Bronchial epithelial cell (primary cell): ENCODE measurements at places on chromosomes 3 and 15. TPM values are rescaled to one million over a fixed set of nuclear protein-coding genes. Genes with fewer than 3 reads are reported as not detected.

Gene GOLGA6D
- not detected in 2 replicates for total RNA-seq

Gene CPN2
- total RNA-seq, result not detected in 2 replicates

Gene TPRG1
- total RNA-seq, result 1.6 and 2.4 TPM in 2 replicates

Gene GOLGA8M
- total RNA-seq, result 0.13 TPM in 1 of 2 replicates, not detected in the other

Gene FBXL2
- total RNA-seq, result 9.1 and 13.4 TPM in 2 replicates

Gene AGBL1
- not detected in 2 replicates for total RNA-seq

Gene CPNE9
- not detected in 2 replicates for total RNA-seq

Gene LRRC3B
- total RNA-seq, result not detected in 2 replicates

Gene LRRC49
- 4.7 and 5.5 TPM in 2 replicates for total RNA-seq

Gene EXD1
- total RNA-seq, result under 0.01 and 0.13 TPM in 2 replicates
